Hematopoietic multipotent progenitor cell (in vitro differentiated cells): ENCODE measurements at places on chromosomes 1 and 21.

DNA sequence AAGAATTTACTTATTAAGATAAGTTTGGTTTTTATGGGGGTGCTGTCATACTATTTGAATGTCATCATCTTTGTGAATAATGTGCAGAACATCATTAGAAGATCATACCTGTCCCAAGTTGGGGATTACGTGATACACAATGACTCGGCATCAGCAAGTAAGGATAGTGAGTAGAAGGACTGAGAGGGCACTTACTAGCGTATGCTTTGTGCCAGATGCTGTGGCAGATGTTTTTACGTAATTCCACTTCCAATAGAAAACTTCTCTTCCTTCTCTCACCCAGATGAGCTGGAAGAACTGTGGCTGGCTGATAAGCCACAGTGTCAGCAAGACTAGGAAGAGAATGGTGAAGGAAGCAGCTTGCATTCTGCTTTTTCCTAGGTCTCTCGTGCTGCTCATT lies 28.1 kb upstream of the TGFB2 start:
- peak; percentile 22 for DNase-seq

DNA sequence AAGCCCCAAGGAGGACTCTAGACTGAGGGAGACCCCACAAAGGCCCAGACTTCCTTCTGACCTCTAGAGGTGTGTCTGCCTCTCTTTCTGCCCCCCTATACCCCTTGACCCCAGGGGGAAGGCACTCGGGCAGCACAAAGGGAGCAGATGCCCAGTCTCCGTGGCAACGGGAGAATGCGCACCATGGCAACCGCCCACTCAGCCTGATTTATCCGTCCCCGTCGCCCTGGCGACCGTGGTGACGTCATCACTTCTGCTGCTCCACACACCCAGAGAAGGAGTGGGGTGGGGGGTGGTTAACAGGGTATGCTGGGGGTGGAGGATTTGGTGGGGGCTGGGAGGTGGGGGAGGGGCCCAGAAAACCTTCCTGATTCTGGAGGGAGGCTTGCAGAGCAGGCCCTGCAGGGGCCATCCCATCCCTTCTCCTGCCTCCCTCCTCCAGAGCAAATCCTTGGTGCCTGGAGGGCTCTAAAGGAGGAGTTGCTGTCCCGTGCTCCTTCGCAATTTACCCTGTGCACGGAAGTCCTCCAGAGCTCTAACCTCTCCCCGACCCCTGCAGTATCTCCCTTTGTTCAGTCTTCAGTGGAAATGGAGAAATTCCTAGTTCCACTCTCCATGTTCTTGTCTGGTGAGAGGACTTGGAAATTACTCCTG lies 6.3 kb downstream of the CELF3 start:
- DNase-seq: peak; percentile 18

- no peak for DNase-seq
These were observed 1.7 kb upstream of the LAMB3 start for GRCh38 chr1:209653915-209654351.

DNA sequence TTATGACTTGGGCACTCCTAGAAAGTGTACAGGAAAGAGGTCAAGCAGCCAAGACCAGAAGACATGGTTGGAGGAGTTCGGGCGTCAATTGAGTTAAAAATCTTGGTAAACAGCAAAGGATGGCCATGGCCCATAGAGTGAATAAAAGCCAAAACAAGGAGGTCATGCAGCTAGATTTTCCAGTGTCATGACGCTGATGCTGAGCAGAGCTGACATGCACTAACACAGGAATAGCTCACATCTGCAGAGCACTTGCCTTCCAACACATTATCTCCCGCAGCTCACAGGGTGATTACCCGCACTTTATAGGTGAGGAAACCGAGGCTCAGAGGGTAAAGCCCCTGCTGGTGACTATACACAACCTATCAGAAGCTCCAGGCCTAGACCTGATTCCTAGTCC lies 49.7 kb downstream of the TRABD2B start:
- DNase-seq: no peak

DNA sequence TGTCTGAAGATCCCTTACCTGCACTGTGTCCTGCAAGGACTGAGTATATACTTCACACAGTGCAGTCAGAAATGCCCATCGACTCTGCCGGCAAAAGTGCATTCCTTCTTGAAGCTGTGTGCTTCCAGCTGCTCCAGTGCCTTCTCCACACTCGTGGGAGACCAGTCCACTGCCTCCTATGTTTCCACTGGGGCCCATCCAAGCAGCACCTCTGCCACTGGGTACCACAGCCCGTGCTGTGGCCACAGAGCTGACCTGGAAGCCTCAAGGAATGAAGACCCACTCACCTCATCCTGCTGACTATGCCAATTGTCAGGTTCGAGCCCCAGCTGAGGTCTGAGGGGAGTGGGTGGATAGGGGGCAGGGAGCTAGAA lies 108.1 kb downstream of the GDAP2 start:
- no peak for DNase-seq

DNA sequence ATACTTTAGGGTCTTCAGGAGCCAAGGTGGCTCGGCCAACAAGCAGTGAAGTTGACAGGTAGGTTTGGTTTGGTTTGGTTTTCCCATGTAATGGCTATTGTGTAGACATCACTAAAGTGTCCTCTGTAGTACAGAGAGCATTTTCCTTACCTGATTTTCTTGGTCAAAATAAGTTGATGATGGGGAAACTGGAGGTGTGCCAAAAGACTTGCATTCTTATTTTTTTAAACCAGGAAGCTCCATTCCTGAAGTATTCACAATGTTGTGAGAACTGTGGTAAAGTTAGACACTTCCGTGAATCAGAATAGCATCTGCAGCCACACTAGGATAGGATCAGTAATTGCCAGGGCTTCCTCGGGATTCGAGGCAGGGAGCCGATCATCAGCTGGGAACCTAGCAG lies 2.9 kb downstream of the ZBTB37 start:
- DNase-seq: no peak

GRCh38 chr21:45316871-45317397 lies 29.2 kb upstream of the POFUT2 start:
- no peak for DNase-seq

- DNase-seq: no peak
These were observed 63.7 kb downstream of the AJAP1 start for GRCh38 chr1:4718071-4718470.

- no peak for DNase-seq
These were observed 38.8 kb upstream of the STMN1 start for GRCh38 chr1:25944986-25945385.

DNA sequence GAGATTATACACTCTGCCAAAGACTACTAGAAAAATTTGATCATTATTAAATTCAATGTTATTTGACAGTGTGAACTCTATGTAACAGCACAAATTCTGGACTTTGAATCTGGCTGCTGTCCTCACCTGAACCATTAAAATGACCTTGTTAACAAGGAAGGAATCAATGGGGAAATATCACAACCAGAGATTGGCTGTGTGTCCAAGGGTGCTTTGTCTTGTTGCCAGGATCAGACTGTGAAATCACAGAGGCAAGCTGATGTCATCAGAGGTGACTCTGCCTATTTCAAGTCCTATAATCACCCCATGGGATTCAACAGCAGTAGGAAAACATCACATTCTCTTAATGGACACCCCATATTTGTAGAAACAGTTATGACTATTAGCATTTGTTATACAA lies 46.8 kb downstream of the ADAMTS5 start:
- DNase-seq: no peak

- no peak for DNase-seq
These were observed 285.2 kb downstream of the PTPRC start for GRCh38 chr1:198923993-198924392.

DNA sequence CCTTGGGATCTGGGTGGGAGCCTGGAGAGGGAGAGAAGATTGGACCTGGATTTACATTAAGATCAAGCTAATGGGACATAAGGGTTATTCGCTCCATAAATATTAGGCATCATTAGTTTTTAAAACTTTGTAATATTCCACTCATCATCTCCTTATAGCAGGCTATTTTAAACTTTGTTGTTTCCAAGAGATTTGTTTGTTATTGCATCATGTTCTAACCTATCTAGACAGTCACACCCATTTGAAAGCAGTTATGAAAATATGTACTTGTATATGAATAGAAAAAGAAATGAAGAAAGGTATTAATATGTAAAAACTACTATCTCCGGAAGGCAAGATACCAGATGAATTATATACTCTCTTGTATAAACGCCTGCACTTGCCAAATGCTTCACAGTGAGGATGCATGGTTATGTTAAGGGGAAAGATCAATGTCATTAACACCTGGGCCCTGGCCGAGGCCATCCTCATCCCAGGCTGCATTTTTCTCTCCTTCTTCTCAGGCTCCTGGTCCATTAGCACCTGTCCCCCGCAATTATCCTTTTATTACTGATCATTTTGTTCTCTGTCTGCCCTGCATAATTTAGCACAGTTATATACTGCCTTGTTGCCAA lies 468.2 kb downstream of the MATN1 start:
- no peak for DNase-seq
